Left lung (tissue), 14 donors: ENCODE measurements at places on chromosomes 7 and 10.

- DNase-seq: no peak
Measured at GRCh38 chr10:78451592-78451991, 417.9 kb downstream of the RPS24 start.

DNA sequence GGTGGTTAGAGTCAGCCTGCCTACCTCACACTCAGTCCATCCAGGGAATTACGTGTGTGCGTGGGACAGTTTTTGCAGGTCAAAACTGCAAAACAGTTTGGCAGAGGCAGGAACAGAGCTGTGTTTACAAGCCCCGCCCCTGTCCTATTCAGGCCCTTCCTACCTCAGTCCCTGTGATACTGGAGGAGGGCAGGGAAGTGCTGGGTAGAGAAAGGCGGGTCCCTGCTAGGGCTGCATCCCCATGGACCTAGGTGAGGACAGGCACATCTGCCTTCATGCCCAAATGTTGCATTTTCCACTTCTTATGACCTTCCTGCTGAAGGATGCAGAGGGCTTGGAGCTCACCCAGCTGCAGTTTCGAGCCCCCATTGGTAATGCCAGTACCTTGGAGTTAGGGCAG lies 25.1 kb downstream of the SBDS start:
- no peak for DNase-seq

GRCh38 chr10:125187238-125188194 lies 27.2 kb upstream of the CTBP2 start:
- DNase-seq: no peak

DNA sequence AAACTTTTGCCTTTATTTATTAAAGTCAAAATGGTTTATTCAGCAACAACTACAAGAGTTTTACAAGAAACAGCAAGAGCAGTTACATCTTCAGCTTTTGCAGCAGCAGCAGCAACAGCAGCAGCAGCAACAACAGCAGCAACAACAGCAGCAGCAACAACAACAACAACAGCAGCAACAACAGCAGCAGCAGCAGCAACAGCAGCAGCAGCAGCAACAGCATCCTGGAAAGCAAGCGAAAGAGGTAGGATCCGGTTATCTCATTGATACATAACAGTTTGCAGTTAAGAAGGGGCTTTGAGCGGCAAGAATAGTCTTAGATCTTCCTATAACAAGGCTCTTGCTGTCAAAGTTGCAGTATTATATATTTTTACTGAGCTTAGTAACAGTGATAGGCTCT lies 215.1 kb downstream of the FOXP2 start:
- no peak for DNase-seq

DNA sequence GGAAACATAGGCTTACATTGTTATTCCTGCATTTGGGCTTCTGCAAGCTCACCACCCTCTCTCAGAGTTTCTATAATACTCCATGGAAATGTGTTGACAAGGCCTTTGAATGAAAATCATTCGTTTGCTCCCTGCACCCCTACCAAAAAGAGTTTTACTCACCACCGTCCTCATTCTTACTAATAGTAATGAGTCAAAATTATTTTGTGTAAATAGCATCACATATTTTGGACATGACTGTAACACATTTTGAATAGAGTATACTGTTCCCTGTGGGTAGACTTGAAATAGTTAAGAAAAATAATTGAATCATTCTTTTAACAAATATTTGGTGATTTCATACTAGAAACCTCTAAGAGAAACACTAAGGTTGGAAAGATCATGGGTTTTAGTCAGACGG lies 84.6 kb downstream of the AKAP9 start:
- no peak for DNase-seq

DNA sequence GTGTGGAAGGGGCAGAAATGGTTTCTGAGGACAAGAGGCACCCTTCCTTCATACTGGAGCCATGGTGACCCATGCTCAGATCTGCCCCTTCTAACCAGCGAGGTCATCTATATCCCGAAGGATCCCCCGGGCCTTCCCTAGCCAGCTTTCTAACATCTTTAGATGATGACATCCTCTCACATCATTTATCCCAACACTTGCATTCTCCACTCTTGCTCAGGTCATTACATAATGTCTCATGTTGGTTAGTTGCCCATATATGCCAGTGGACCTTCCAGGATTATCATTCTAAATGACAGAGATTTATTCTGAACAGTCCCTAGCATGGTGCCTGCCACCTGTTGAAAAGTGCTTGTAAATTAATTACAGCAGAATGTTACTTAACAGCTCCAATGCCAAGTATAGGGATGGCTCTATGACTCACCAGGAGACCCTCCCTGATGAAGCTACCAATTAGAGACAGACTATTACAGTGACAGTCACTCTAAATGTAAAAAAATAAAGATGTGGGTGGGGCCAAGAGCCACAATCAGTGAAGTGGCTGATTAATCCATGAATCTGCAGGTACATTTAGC lies 22.6 kb upstream of the ABLIM1 start:
- DNase-seq: no peak

DNA sequence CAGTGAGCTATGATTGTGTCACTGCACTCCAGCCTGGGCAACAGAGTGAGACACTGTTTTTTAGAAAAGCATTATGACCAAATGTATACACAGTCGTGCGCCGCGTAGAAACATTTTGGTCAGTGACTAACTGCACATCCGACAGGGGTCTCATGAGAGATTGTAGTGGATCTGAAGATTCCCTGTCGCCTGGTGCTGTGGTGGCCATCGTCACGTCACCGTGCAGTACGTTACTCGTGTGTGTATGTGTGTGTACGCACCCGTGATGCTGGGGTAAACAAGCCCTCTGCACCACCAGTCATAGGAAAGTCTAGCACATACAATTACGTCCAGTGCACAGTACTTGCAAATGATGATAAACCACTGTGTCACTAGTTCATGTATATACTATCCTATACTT lies 109.4 kb downstream of the ELFN1 start:
- DNase-seq: no peak

DNA sequence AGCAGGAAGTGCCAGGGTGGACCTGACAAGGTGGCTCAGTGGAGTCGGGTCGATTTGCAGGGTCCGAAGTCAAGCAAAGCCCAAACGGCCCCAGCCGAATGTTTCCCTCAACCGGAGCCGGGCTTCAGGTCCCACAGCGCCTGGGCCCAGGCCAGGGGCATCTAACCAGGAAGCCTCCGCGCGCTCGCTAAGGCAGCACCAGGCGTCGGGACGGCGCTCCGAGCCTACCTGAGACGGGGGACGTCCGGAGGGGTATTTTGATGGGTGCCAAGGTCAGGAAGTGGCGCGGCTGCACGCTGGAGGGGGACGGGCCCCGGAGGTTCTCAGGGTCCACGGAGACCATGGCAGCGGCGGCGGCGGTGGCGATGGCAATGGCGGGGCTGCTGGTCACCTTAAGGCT lies 51.5 kb downstream of the TCERG1L start:
- no peak for DNase-seq

DNA sequence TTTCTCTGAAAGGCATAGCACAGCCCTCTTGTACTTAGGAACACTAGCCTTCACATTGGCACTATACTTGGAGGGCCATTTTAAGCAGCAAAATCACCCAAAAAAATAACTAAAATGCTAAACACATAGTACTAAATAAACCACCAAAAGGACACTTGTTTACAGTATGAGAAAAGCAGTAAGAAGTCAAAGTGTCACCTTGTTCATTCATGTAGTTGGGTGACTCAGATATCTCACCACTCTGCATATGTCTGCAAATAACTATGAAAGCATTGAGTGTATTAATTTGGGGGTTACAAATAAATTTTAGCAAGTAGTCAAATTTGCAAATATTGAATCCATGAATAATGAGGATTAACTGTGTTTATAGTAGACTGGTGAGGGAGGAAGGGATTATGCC lies 107.6 kb downstream of the ELAPOR2 start:
- DNase-seq: no peak

DNA sequence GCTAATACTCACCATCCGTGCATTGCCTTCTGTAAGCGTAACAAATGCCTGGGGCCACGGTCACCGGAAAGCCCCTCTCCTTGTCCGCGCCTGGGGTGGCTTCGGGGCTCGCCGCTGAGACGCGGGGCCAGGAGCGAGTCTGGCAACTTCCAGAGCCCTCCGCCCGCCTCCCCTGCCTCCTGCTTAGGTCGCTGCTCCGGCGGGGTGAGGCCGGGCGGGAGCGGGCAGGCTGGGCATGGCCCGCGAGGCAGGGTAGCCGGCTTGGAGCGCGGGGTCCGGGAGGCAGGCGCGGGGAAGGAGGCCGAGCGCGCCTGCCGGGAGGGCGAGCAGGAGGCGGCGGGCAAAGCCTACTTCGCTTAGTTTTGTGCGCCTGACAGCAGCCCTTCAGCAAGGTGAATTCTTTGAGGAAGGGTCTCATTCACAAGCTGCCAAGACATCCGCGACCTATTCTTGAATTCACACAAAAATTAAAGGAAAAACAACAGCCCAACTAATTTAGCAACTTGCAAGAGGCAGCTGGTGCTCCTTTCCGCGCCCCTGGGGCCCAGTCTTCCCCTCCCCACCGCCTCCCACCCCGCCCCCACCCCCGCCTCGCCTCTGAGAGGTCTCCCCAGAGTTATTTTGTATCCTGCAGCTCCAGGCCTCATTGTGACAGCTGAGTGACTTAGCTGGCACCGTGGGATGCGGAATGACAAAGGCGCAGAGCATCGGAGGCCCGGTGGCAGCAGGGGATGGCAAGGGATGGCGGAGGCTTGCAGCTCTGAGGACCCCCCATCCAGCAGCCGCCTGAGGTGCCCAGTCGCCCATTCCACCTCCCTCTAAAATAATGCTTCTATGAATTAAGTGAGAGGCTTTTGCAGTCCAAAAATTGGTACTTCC lies 12.8 kb upstream of the KAT6B start:
- no peak for DNase-seq

DNA sequence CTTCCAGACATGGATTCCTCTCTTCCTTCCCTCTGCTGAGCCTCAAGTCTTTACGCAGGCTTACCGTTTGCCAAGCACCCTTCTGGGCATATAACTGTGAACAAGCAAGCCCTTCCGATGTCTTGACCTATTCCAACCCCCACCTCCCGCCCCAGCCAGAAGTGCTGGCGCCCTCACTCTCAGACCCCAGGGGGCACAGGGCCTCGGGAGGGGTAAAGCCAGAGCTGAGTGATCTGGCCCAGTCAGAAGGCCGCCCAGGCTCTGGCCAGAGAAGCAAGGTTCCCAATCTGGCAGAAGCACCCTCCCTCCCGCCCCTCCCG lies 1.2 kb downstream of the PRRT4 start:
- DNase-seq: no peak

GRCh38 chr10:108662975-108663374 lies 1260.3 kb downstream of the XPNPEP1 start:
- DNase-seq: no peak

- no peak for DNase-seq
Measured at GRCh38 chr7:112503361-112503972, 22.7 kb downstream of the LSMEM1 start.

- DNase-seq: no peak
Measured at GRCh38 chr7:38451840-38452239, 178.4 kb upstream of the TARP start.

GRCh38 chr10:102613286-102613685 lies 31.0 kb upstream of the TRIM8 start:
- DNase-seq: no peak

GRCh38 chr10:70613941-70614340 lies 11.4 kb upstream of the PRF1 start:
- DNase-seq: no peak

- no peak for DNase-seq
Measured at GRCh38 chr10:132701099-132701845, 84.7 kb downstream of the NKX6-2 start.

- no peak for DNase-seq
Measured at GRCh38 chr10:19705250-19705649, 111.0 kb upstream of the PLXDC2 start.

GRCh38 chr10:113232928-113233511 lies 283.0 kb downstream of the TCF7L2 start:
- no peak for DNase-seq

DNA sequence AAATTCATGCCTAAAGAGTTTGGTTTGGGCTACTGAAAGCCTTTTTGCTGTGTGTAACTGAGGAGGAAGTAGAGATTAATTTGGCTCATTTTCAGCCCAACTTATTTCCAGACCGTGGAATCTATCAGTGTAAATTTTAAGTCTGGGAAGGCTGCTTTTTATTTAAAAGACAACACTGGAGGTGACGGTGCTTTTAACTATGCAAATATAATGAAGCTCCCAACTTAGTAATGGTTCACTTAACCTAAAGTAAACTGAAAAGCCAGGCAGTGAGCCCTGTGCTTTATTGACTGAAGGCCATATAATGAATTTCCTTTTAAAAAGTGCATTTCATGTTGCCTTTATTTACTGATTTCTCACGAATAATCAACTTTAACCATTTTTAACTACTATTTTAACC lies 127.2 kb downstream of the NPY start:
- no peak for DNase-seq
